ENCODE measurements at places on chromosomes 6 and 20.

- DNase-seq = no peak
Measured at GRCh38 chr6:10690651-10691445, 3.6 kb downstream of the C6orf52 start.

GRCh38 chr6:169793408-169793807 is 42.0 kb downstream of the ERMARD start:
- DNase-seq = no peak

DNA sequence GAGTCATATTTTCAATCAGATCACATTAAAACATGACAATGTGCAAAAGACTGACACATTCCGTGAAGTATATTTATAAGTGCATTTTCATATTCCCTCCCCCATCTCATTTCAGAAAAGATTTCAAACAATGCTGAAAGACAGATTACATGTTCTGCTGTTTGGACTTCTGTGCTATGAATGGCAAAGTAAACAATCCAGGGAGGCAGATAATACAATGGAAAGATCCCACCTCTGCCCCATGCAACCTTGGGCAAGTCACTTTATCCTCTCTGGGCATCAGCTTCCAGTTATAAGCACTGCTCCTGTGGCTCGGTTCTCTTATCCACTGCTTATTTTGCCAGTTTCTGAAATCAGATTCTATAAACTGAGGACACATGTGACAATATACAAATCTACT is 110.2 kb downstream of the RCAN2 start:
- no peak for DNase-seq

DNA sequence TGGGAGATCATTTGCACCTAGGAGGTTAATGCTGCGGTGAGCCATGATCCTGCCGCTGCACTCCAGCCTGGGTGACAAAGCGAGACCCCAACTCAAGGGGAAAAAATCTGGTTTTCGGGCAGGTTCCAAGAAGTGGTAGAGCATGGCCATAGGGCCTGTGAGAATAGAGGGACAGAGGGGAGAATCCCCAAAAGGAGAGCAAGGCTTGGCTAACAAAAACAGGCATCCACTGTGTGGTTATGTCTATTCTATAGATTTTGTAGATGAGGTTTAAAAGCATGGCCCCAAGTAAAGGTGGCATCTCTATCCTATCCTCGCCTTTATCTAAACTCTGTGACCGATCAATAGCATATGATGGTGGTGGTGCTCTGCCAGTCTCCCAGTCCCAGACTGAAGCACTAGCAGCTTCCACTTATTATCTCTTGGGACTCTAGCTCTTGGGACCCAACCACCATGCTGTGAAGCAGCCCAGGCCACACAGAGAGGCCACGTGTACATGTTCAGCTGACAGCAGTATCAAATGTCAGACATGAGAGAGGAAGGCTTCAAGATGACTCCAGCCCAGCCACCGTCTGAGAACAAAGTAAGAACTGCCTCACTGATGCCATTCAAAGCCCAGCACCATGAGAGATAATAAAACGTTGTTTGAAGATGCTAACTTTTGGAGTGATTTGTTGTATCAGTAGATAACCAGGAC is 27.7 kb downstream of the EIF2S2 start:
- no peak for DNase-seq

DNA sequence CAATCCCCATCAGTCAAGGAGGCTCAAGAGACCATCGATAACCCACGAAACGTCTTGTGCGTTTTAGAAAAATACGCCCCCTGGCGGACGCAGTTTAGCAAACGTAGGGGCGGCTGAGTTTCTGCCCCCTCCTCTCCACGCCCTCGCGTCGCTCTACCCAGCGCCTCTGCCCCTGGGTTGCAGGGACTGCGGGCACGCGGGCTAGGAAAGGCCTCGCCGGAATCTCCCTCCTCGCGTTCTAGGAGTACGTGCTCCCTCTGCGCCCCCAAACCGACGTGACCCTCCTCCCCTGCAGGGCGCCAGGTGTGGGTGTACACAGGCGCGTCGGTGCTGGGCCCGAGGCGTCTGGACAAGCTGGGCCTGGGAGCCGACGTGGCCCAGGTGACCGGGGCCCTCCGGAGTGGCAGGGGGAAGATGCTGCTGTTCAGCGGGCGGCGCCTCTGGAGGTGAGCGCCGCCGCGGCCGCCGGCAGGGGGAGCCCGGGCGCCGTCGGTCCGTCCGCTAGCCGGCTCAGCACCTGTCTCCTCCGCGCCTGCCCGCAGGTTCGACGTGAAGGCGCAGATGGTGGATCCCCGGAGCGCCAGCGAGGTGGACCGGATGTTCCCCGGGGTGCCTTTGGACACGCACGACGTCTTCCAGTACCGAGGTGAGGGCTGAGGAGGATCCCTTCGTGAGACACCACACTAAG is 5.3 kb downstream of the MMP9 start:
- peak; percentile 63 for DNase-seq

GRCh38 chr6:37259191-37259590 is 1.2 kb upstream of the TMEM217 start:
- no peak for DNase-seq

GRCh38 chr6:85482905-85483700 is 33.2 kb downstream of the NT5E start:
- DNase-seq = peak; percentile 57

- no peak for DNase-seq
Measured at GRCh38 chr6:137799950-137800568, 67.0 kb upstream of the TNFAIP3 start.

DNA sequence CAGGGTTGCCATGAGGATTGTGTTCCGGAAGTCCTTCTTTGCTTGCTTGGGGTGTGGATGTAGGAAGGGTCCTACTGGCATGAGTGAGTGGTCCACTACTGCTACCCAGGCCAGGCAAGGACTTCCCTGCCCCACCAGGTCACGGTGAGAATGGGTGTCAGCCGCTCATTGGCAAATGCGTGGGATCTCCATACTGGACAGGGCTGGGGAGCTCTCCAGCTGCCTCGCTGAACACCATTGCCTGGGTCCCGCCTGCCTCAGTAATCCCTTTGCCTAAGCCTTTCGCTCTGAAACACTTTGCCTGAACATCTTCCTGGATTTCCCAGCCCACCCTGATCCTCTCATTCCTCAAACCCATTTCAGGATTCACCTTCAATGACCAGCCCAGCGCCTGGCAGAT is 59.5 kb downstream of the CTCFL start:
- no peak for DNase-seq

DNA sequence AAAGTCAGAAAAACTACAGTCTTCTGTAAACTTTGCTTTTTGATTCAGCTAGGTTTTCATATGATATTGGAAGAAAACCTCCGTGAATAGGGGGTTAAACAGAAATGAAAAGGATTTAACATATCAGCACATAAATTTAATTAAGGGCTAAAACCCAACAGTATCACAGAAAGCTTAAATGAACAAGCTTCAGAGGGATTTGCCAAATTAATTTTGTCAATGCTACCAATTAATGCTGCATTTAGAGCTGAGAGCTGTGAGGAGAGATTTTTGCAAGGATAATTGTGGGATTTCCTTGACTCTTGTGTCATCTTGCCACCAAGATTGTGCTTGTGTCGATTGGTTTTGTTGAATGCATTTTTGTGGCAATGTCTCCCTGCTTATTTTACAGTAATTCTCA is 379.9 kb downstream of the CD109 start:
- no peak for DNase-seq

DNA sequence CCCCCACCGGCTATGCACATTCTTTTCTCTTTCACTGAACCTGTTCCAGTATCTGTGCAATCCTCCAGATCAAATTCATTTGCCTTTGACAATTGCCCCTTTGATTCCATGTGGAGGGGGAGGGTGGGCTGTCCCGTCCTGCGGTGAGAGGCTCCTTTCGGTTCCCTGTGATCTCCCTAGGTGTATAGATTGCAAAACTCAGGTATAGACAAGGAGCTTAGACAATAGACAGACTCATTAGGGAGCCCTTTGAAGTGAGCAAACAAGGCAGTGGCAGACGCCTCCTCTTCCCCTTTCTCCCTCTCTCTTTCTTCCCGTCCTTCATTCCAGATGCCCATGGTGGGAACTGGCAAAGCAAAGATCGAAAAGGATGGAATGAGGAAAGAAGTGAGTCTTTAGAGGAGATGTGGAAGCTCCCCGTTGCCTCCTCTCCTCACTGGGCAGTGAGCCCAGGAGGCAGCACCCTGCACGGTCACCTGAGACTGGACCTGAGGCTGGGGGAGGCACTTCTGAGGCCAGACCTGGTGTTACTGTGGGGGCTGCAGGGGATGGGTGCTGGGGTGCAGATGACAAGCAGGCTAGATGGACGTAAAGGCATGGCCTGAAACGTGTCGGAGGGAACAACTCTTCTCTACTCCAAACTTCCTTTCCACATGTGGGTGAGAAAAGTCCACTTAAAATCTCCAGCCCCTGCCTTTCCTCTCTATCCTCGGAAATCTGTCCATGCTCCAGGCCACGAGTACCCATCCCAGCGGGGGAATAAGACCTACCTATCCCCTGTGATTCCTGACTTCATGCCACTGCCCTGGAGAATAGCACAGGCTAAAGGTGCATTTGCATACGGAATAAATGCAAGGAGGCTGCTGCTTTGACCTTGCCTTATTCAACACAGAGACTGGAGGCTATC is 256.6 kb upstream of the FOXQ1 start:
- DNase-seq = no peak

GRCh38 chr6:136525586-136526195 is 24.5 kb downstream of the MAP7 start:
- DNase-seq = no peak

DNA sequence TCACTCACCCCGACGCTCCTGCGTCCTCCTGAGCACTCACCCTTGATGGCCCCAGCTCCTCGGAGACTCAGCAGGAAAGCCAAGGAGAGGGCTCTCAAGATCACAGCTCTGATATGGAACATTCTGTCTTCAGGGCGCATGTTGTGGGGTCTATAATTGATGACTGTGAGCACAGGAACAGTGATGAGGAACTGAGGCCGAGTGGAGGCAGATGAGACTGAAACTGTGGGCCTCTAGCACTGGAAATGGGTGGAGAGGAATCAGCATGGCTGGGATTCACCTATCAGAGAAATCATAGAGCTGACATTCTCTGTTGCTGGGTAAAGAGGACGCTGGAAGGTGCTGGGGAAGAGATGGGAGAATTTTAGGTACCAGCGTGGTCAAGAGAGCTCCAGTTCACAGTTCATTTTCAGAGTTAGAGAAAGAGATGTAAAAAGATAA is at the start of gene HLA-DPA1:
TSS of gene HLA-DPA1 (minus strand) at position 219 of the 441 bp plus-strand sequence.
- DNase-seq = no peak

DNA sequence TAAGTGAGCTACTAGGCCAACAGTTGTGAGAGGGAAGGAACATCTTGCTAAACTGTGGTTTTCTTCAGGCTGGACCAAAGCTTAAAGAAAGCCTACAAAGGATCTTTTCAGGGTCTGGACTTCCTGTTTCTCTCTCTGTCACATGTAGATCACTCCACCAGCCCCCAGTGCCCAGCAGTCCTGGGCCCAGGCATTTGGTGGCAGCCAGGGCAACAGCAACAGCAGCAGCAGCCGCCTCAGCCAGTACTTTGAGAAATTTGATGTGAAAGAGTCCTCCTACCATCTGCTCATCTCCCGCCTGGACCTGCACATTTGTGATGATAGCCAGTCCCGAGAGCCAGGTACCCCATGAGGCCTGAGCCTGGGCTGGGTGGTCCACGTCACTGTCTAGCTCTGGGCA is 44.1 kb downstream of the BLTP3A start:
- DNase-seq = no peak

- no peak for DNase-seq
Measured at GRCh38 chr6:110378552-110378951, 20.4 kb upstream of the METTL24 start.

DNA sequence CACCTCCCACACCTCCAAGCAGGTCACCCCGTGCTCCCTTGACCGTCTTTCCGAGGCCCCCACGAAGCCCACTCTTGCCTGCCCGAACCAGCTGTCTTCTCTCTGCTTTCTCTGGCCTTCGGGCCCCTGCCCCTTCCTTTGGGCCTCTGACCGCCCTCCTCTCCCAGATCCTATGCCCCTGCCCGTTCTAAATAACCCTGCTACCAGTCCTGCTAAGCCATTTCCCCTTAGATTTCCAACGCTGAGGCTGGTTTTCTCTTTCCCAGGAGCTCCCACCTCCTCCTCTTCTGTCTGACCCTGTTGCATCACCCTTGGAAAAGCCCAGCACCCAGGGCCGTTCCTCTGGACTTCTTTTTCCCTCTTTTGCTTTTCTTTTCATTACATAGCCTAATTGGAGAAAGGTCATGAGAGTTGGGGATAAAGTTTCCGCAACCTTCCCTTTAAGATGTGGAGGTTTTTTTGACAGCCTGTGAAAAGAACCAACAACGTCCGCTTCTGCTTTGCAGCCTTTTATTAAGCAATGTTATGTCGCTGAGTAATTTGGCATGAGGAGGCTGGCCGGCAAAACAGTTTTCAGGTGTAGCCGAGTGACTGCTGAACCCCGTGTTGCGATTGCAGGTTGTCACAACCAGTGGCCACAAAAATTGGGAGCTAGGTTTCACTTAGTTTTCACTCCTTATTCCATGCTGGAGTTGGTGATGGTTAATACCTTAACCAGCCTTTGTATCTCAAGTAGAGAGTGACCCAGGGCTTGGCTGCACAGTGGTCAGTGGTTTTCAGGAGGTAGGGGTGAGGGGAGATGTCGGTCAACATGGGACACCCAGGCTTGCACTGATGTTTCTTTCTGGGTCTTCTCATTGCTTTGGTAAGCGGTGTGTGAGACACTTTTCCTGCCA is 970 bp downstream of the BLTP3A start:
- peak; percentile 17 for DNase-seq

DNA sequence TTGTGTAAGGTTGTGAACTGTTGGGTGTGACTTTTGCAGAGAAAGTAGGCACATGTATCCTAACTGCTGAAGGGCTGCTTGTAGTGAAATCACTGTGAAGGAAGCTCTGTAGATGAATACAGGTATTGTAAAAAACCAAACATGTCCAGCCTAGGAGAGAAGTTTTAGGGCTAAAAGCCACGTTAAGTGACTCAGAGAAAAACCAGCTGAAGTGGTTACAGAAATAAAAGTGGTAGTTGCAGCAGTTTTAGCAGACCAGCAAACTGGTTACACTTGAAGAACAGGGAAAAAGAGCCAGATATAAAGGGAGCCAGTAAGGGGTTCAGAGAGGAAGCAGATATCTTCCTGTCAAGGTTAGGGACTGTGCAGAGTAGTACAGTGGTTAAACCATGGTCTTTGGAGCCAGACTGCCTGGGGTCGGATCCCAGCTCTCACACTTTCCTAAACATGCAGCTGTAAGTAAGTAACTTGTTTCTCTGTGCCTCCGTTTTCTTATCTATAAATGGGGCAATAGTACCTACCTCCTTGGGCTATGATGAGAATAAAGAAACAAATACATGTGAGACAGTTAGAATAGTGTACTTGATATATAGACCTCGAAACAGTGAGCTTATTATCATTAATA is 33.8 kb upstream of the RNF8 start:
- no peak for DNase-seq

DNA sequence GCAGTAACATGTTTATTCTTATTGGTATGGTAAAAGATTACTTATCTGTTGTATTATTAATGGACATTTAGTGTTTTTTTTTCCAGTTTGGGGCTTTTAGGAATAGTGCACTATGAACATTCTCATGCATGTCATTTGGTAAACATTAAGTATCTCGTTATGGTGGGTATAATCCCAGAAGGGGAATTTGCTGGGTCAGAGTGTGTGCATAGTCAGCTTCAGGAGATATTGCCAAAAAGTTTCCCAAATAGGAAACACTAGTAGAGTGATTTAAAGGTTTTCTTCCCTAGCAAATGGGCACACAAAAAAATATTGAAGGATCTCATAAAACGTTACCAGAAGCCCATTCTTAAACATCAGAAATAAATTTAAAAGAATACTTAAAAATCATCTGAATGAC is 25.2 kb upstream of the NHSL1 start:
- no peak for DNase-seq
